H1 (cell line): ENCODE measurements at places on chromosomes 13 and 19. TPM values are rescaled to one million over a fixed set of nuclear protein-coding genes. Genes with fewer than 3 reads are reported as not detected.
A peak's percentile ranks its signal among the peaks of the same experiment; 100 is the strongest.

DNA sequence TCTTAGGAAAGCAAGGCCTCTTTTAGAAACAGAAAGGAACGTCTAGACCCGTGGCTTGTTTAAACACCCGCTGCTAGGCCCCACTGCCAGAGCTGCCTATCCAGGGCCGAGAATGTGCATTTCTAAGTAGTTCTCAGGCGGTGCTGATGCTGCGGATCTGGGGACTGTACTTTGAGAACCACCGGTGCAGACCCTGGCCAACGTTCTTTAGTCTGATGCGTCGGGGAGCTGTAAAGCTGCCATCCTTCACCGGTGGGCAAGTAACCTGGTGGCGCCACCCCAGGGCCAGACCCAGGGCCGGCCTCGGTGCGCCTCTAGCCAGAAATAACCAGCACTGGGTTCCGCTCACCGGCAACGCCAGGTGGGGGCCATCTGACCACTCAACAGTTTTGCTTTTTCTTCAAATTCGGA, 47.1 kb downstream of the TGDS start:
- no peak for DNase-seq

- no peak for DNase-seq
Measured at GRCh38 chr13:28655561-28655960, 3.4 kb upstream of the POMP start.

DNA sequence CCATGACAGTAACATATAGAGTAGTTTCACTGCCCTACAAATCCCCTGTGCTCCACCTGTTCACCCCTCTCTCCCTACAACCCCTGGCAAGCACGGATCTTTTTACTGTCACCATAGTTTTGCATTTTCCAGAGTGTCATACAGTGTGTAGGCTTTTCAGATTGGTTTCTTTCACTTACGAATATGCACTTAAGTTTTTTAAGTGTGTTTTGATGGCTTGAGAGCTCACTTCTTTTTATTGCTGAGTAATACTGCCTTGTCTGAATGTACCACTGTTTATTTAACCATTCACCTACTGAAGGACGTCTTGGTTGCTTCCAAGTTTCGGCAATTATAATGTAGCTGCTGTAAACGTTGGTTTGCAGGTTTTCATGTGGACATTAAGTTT, 175.1 kb downstream of the ITGBL1 start:
- DNase-seq = no peak

DNA sequence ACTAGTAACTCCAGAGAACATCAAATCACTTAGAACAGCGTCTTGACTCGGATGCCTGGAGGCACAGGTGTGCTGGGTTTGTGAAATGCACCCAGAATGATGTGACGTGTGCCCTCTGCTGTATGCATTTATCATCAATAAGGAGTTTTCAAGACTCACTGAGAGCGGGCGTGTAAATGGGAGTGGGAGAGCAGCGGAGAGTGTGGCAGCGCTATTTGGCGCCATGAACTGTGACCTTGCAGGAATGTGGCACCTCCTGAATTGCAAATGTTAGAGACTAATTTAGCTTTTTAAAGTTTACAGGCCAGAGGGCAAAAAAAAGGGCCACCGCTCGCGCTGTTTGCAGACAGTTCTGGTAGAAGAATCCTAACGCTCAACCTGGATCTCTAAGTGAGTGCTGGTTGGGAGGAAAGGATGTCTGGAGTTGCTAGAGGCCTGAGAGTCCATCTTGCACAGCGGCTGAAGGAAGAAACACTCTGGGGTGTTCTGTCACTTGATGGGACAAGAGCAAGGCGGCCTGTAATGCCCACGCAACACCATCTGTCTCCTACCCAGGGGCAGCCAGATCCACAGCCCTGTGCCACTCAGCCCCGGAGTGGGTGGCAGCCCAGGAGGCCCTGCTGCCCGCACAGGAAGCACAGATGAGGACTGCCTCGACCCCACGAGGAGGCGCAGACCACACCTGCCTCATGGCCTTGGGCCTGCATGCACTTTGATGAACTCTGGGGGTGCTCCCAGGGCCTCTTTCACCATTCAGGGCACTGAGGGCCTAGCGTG, 19.7 kb downstream of the RANBP3 start:
- DNase-seq = no peak

- peak; percentile 80 for DNase-seq
Measured at GRCh38 chr19:8149261-8150094, at the start of gene FBN3. FBN3 (minus strand) TSS chr19:8149592; CDS start chr19:8147480, 2,112 bp downstream.

- DNase-seq = no peak
Measured at GRCh38 chr19:46862974-46863632, 2.3 kb downstream of the ARHGAP35 start.

- no peak for DNase-seq
Measured at GRCh38 chr13:94154367-94154766, 325.1 kb downstream of the DCT start.

- DNase-seq = no peak
Measured at GRCh38 chr13:37515226-37515625, 83.3 kb downstream of the POSTN start.

DNA sequence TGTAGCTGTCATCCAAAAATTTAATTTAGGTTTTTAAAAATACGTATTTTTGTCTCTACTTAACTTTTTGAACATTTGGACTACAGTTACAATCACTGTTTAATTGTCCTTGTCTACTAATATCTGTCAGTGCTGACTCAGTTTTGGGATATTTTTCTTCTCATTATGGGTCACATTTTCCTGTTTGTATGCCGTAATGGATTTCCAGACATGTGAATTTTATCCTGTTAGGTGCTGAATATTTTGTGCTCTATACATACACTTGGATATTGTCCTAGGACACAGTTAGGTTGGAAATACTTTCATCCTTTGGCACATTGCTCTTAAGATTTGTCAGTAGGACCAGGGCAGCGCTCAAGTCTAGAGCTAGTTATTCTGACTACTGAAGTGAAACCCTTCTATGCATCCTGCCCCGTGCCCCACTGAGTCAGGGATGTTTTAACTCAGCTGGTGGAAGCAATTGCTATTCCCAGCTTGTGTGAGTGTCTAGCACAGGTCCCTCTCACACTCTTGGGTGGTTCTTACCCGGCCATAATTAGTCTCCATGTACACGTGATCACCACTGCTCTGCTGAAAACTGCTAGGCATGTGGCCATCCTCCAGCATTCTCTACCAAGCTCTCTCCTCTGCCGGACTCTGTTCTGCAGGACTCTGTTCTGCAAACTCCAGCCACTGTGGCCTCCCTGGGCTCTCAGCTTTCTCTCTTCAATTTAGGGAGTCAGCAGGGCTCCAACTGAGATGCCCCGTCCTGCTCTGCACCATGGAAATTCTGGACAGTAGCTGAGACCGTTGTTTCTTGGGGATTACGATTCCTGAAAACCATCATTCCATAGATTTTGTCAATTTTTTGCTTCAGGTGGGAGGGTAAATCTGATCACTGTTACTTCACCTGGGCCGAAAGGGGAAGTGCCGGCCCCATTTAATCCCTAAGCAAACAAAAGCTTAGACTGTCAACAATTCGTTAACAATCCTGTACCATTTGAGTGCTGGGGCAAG, 11.1 kb downstream of the PROZ start:
- DNase-seq = no peak

DNA sequence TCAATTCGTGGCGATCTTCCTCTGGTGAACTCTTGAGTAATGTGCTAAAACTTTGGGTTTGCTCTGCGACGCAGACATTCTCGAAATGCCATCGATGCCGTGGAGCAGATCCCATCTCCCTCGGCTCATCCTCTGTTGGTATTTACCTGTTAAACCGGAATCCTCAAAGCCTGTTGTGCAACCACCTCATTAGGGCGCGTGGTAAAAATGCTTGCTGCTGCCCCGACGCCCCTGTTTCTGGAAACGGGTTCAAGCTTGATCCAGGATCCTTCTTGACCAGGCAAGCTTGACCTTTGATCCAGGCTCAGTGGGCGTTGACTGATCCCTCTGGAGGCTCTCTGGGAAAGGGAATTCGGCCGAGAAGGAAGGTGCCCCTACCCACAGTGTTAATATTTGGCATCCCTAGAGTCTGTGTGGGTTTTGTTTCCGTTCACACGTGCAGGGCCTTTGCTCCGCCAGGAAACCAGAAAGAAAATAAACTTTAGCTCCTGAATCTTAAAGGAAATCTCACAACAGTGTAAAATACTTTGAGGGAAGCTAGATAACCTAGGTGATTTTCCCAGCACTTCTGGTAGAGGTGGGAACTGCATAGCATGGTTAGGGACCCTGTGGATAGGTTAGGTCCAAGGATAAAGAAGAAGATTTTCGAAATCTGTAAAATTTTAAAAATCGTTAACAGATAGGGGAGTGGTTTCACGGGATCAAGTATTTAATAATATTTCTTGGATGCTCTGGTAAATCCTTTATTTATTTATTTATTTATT, 1.1 kb downstream of the LSM14A start:
- DNase-seq = peak; percentile 5

DNA sequence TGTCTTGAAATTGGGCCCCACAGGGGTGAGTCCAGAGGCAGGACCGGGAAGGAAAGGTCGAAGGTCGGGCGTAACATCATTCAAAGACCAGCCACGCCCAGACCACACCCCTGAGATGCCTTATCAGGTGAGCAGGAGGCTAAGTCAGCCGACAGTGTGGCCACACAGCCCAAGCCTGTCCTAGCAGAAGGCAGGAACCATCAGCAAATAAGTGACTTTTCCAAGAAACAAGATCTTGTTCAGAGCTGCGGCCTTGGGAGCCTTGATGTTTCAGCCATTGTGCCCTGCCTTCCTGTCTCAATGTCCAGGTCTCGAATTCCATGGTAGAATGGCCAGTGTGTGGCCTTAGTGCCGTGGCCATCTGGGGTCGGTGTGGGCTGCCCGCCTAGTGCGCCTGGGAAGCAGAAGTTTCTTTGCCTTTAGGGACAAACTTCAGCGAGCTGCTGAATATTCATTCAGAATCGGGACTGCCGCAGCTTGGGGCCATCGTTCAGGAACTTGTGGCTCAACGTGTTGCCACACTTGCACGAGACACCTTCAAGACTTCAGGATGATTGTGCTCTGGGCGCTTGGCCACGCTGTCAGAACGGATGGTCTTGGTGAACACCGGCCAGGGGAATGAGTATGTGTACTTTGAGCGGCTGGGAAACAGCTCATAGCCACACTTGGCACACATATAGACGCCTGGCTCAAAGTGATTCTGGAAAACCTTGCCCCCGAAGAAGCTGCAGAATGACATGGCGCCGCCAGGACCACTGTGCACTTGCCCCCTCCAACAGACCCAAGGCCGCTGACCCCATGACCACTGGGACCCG, 6.1 kb upstream of the IFNL4 start:
- DNase-seq = no peak

DNA sequence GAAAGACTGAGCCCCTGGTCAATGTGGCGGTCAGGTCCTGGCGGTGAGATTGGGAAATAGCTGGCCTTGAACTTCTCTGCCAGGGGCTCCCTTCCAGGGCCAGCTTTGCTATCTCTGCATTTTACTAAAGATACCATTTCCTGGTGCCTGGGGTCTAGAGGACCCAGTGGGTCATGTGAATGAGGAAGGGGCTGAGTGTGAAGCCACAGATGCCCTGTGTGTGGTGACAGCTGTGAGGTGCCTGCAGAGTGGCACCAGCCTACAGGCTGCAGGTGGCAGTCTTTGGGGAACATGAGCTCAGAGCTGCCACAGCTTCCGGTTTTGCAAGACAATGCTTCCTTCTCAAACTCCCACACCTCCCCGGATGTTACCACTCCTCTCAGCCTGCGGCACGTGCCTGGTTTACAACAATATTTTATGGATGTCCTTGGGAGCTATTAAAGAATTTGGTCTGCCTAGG, 5.2 kb upstream of the MLNR start:
- no peak for DNase-seq

DNA sequence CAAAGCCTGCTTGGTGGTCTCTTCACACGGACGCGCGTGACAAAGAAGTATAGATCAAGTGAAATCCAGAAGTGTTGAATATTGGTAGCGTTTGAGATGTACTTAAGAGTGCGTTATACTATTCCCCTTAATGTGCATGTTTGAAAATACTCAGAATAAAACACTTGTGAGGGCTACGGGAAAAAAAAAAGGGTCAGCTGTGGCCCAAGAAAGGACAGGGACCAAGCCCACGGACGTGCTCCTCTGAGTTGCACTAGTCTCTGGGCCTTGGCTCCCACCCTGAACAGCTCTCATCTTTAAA, 622 bp upstream of the RBM42 start:
- no peak for DNase-seq

- no peak for DNase-seq
Measured at GRCh38 chr19:6744381-6745301, 5.2 kb downstream of the TRIP10 start.

DNA sequence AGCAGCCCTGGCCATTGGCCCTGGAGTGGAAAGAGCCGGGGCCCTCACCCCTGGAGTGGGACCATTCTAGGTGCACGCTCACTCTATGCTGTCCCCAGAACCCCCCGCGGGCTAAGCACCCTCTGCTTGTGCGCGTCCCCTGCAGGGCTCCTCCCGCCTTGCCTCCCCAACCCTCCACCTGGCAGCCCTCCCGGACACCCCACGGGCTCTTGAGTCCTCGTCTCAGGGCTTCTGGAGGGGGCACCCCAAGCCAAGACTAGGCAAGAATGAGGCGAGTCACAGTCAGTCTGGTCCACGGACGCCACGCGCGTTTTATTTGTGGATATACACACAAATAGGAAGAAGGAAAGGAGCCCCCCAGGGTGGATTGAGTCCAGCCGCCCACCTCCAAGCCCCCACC, 7.0 kb upstream of the TMEM161A start:
- no peak for DNase-seq

DNA sequence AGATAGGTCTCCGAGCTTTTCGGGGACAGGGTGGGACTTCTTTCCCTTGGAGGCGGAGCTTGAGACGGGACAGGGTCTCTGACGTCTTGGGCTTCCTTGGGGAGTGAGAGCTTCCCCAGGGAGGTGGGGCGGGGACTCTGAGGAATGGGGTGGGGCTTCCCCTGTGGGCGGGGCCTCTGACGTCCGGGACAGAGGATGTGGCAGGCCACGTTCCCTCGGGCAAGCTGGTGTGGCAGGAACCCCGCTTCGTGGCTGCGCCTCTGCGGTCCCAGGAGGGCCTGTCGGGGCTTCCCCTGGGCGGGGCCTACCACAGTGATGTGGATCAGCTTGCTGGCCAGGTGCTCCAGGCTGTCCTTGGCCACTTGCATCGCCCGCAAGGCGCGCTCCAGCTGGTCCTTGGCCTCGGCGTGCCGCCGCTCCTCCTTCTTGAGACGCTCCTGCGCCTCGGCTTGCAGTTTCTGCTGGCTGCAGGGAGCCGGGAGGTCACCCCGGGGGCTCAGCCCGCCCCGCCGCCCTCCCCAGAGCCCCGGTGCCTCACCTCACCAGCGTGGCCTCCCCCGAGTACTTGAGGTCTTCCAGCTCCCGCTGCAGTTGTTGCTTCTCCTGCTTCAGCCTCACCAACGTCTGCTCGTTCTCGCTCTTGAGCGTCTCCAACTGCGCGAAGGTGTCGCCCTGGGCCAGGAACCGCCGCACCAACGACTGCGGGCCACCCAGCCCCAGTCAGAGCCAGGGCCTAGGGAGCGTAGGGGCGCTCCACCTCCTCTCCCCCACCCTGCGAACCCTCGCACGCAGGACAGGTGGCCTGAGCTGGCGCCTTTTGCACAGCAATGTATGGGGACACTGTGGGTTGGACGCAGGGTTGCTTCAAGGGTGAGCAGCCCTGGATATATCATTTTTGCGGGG, 3.3 kb upstream of the RGL3 start:
- peak; percentile 99 for DNase-seq

- DNase-seq = no peak
Measured at GRCh38 chr13:98129059-98129746, 13.7 kb upstream of the FARP1 start.

- DNase-seq = no peak
Measured at GRCh38 chr19:49775742-49776370, 9.1 kb downstream of the AP2A1 start.

ZNF665 gene
- total RNA-seq = 3.7 and 6.4 TPM in 2 replicates

CCDC194 gene
- not detected in 2 replicates for total RNA-seq

ZNF607 gene
- total RNA-seq = 15.9 and 17.4 TPM in 2 replicates

DNAAF3 gene
- total RNA-seq = 5.4 and 5.7 TPM in 2 replicates

NANOS2 gene
- not detected in 2 replicates for total RNA-seq

KLF16 gene
- total RNA-seq = 45.9 and 53.2 TPM in 2 replicates

FGF21 gene
- total RNA-seq = 0.48 TPM in 1 of 2 replicates, not detected in the other

MEIS3 gene
- 27.4 and 28.2 TPM in 2 replicates for total RNA-seq

HIF3A gene
- total RNA-seq = 38.6 and 46.5 TPM in 2 replicates
